ENCODE measurements at places on chromosomes 4 and X.

DNA sequence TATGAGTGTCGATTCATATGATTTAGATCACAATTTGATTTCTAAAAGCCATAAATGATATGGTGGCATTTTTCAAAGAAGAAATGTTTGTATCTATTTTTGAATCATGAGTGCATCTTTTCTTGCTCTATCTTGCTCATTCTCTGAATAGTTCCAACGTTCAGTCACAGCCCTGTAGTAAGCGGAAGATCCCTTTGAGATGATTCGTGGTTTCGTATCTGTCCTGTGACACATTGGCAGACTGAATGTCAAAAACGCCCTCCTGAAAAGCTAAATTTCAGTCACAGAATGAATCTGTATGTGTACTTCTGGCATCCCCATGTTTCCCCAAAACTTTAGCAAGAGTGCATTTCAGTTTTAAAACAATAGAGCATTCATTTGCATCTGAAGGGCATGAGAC is 1066.9 kb upstream of the TENM3 start:
- no peak for DNase-seq

- DNase-seq = no peak
Observed at GRCh38 chr4:119623025-119623424, 5.6 kb downstream of the PDE5A start.

DNA sequence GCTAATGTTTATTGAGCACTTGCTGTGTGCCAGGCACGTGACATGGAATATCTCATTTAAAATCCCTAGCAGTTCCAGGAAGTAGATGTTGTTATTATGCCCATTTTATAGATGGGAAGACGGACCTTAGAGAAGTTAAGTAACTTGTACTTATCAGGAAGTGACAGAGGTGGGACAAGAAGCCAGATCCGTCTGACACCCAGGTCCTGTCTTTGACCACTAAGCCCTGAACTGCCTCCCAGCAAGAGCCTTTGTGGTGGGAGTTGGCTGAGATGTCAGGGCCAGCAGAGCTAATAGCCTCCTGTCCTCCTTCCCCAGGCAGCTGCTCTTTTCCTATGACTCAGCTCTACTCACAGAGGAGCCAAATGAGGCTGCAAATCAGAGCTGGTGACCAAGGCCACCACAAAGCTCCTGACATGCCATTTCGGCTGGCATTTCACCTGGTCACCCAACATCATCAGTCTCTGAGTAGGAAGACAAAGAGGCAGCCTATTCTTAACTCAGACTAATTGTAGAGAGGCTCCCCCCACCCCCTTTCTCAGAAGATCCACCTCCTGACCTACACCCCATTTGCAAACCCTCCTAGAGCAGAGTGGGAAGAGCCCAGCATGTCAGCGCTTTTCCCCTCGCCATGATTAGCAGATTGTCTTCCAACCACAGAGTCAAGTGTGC is 175.1 kb upstream of the KIT start:
- DNase-seq = no peak

- DNase-seq = no peak
Observed at GRCh38 chr4:180197471-180197870, 2045.7 kb upstream of the TENM3 start.

- no peak for DNase-seq
Observed at GRCh38 chr4:130008461-130008860, 912.5 kb downstream of the C4orf33 start.

- no peak for DNase-seq
Observed at GRCh38 chr4:1413687-1414479, 7.6 kb upstream of the NKX1-1 start.

DNA sequence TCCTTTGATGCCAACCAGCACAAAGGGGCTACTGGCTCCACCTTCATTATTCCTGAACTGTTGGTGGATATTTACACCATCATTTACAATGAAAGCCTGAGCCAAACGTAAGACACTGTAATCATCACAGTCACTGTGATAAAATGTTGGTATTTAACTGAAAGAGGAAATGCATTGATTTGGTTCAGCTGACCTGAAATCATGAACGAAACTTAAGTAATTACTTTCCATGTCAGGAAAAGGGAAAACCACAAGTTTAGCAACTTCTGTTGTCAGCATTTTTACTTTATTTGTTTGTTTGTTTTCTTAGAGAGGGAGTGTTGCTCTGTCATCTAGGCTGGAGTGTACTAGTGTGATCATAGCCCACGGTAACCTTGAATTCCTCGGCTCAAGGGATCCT is 247.8 kb upstream of the FAM47A start:
- DNase-seq = no peak
